ENCODE measurements at places on chromosomes 2 and 18.

DNA sequence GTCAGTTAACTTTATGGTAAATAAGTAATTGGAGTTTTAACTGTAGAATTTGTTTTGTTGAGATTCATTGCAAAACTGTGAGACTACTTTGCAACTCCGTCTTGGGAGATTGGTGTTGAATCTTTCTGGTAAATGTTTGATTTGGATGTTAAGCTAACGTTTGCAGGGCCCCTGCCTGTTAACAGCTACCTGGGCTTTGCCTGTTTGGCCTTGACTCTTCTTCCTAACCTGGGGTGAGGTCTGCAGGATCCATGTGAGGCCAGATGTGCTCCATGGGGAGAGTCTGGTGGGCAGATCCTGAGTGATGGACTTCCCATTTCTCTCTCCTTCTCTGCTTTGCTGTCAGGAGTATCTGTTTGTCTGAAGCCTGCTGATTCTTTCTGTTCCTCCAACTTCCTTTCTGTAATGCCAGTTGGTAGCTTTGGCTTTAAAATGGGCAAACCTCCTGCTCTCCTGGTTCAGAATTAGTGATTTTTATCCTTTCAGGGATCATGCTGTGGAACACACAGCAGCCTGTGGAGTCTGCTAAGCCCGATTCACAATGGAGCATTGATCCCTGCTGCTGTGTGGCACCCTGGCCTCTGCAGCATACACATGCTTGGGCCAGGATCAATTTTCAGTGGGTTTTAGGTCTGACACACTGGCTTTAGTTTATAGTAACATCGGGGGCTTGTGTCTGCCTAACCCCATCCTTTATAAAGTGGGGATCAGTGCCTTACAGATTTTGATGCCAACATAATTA is 36.3 kb downstream of the PTPRM start:
- DNase-seq, result no peak

- no peak for DNase-seq
These were observed 526.9 kb downstream of the TMEM182 start for GRCh38 chr2:103288696-103289095.

DNA sequence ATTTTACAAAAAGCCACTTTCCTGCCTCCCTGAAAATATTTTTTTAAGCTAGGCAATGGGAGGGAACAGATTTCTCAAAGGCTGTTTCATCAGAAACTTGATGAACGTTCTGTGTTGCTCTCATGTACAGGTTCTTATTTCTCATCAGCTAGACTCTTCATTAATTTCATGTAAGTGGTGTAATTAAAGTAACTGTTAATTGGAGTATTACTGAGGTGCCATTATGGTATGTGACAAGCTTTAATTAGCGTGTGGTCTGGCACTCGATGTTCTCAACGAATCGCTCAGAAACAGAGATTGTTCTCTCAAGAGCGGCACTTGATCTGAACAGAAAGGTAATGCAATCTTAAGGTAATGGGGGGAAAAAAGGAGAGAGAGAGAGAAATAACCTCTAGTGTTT is 81.9 kb upstream of the MYCN start:
- DNase-seq, result no peak

DNA sequence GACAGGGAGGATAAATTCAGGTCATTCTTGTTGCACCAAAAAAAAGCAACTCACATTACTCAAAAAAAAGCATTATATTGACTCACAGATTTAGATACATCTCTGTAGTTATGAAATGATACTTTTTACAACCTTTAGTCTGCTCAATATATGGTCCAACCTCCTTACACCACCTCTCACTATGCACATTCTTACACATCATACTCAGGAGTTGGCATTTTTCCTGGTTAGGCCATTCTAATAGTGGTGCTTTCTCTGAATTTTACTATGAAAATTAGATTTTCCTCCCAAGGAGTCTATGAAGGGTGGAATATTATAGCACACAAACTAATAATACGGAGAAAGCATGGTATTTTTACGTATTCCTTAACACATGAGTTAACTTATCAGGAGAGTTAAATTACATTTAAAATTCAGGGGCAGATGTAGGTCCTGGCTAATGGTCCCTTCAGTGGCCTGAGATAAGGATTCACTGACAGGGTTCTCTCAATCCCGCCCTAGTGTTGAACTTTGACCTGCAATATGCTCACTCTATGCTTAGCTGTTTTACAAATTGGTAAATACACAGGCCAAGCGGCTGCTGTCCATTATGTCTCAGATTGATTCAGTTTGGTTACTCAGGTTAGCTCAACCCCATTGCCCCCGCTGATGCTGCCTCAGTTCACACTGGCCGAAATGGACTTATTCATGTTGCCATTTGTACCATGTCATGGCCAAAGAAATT is 153.6 kb downstream of the NCKAP5 start:
- DNase-seq, result no peak

DNA sequence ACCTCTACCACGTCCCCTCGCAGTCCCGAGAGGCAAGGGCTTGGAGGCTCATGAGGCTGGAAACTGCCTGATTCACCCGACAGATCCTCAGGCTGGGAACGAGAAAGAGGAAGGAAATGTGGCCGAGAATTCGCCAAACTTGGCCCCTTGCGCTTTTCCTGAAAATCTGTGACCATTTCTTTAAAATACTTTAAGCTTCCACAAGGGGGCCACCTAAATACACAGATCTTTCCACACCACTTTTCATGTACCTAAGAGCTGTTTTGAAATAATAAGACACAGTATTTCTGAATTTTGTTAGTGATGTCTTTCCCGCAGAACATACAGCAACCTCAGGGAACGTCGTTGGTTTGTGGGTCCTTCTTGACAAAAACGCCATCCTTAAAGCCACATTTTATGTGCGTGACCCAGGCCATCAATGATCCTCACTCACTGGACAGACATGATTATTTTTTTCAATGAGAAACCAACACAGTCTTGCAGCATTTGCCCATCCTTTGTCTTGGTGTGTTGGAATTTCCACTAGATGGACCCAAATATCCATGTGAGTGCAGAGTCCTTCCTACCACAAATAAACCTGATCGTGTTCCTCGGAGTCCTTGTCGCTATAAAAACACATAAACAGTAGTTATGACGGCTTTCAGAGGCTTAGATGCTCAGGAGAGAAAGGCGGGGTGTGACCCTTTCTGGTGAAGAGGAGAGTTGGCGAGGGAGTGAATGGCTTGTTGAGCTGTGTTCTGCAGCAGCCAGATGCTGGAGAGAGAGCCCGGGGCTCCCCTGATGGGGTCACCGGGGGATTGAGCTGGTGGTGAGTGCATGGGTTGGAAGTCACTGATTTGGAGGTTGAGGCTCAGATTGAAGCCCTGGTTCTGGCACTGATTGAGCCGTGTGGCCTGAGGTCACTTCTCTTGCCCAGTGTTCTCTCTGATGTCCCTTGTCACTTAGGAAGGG is 25.0 kb downstream of the DCDC2C start:
- DNase-seq, result no peak

GRCh38 chr2:231691251-231691772 is 17.0 kb upstream of the PTMA start:
- no peak for DNase-seq

GRCh38 chr2:139529080-139529479 is 748.9 kb upstream of the NXPH2 start:
- DNase-seq, result no peak

GRCh38 chr2:16209799-16210198 is 269.4 kb downstream of the MYCN start:
- no peak for DNase-seq

DNA sequence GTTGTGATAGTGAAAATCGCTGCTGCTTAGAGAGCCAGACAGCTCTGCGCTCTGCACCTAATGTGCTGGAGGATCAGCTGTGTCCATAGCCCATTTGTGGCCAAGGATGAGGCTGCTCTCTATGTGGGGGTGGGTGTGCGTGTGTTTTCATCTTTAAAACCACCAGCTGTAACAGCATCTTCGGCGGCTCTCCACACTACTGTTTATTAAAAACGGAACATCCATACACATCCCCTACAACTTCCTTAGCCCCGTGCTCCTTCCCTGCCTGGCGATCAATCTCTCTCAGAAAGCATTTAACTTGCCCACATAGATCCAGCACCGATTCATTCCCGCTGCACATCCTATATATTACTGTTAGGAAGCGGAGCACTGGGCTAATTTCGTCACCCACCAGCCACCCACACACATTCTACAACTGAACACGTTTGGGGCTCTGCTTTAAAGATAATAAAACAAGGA is 1.6 kb downstream of the CELF4 start:
- DNase-seq, result no peak

DNA sequence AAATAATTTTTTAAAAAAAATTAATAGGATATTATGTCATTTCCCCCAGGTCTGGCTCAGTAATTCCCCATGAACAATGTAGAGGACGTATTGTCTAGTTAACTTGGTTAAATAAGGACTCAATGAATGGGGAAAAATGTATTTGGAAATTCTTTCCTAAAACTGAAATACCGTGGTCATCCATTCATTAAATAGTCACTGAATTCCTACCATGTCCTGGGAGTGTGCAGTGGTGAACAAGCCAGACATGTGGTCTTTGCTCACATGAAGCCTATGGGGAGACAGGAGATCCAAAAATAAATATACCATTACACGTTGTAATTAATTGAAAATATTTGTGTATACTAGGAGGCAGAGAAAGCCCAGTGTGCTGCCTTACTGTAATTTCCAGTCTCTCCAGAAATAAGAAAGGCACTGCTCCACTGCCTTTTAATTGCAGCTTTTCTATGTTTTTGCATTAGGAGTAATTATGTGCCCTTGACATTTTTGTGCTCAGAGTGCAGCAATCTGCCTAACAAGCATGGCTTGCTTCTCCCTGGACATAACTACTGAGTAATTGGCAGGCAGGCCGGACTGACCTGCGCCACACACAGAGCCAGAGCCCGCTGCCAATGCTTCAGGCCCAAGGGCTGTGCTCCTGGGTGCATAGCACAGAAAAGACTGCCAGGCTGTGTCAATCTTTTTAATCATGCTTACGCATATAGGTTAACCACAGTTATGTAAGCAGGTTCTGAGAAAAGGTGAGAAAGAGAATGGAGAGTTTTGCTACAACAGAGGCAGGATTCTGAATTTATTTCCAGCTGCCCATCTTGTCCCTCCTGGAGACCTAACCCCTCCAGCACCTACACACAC is 22.2 kb upstream of the TTC39C start:
- DNase-seq, result peak; percentile 69

- DNase-seq, result no peak
These were observed 9.1 kb upstream of the COL3A1 start for GRCh38 chr2:188964976-188965546.

DNA sequence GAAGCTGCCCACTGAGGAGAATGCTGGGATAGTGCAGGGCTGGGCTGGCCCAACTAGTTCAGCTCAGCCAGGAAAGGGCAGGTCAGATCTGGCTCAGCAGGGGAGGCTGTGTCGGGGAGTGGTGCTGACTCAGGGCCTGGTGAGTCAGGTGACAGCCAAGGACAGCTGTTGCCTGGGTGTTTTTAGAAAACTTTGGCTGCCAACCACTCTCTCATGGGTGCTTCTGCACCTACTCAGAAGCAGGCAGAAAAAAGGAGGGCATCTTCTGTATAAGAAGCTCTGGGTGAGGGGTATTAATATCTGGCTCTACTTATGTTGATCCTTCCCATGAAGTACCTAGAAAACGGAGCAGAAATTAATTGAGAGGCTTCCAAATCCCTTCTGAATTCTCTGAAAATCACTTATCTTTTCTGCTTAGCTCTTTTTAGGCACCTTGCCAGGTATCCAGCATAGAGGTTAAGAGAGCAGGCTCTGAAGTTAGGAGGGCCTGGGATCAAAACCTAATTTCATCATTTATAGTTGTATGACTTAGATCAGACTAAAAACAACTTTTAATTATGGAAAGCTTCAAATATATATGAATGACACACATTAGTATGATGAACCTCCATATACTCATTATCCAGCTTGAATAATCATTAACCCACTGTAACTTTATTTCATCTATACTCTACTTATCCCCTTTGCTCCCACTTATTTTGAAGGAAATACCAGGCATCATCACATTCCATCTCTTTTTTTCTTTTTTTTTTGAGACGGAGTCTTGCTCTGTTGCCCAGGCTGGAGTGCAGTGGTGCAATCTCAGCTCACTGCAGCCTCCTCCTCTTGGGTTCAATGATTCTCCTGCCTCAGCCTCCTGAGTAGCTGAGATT is 15.5 kb upstream of the RAB10 start:
- no peak for DNase-seq

- DNase-seq, result no peak
These were observed 33.2 kb downstream of the CDH2 start for GRCh38 chr18:28143725-28144124.

- no peak for DNase-seq
These were observed 319.1 kb downstream of the AGPS start for GRCh38 chr2:177711483-177712265.

DNA sequence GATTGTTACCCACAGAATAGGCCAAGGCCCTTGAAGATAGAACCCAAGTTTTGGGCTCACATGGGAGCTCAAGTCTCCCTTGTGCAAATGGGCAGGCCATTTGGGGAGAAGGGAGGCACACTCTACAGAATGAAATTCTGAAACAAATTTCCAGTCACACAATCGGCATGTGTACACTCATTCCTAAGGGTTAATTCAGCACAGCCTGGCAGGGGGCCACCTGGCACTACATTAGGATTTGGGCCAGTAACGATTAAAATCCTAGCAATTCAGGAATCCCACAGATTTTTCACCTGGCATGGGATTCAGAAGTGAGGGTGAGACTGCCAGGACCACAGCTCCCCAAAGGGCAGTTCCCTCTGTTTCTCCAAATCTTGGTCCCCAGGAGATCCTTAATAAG is 46.4 kb downstream of the BMP10 start:
- DNase-seq, result no peak

DNA sequence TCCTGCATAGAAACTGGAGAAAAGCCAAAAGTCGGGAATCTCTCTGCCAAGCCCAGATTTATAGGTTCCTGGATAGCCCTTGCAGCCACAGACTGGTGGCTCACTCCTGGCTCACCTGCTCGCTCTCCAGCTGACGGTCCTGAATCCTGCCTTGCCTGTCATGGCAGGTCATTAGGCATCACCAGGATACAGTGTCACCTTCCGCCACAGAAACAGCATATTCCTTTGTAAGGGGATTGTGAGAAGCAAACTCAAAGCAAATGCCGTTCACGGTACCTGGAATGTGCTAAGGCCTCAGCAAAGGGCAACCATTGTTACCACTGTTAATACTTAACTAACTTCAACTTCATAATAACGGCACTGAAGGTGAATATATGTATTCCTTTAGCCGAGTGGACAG is 57.1 kb upstream of the GPR45 start:
- no peak for DNase-seq

GRCh38 chr2:99834426-99834825 is 308.0 kb downstream of the AFF3 start:
- DNase-seq, result no peak

DNA sequence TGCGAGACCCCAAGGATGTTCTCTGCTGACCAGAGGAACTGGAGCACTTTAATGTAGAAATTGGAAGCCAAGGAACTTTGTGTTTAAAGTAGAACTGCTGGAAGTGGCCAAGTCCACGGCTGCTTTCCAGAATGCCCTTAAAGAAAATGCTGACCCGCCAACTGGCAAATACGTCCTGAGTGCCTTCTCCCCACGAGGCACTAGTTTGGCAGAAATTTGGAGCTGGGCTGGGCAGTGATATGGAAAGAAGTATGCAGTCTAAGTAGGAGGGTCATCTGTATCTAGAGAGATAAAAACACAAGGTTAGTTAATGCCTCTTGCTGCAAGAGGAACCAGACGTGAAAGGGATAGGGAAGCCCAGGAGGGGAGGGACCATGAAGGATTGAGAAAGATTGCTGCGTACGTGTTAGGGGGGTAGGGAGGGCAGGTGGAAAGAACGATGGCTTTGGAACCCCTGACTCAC is 59.3 kb upstream of the RFX8 start:
- no peak for DNase-seq

All from immature natural killer cell (primary cell).